ENCODE measurements at places on chromosomes 5 and 9. TPM values are rescaled to one million over a fixed set of nuclear protein-coding genes. Genes with fewer than 3 reads are reported as not detected.

Gene C5orf46
- not detected for total RNA-seq

DNA sequence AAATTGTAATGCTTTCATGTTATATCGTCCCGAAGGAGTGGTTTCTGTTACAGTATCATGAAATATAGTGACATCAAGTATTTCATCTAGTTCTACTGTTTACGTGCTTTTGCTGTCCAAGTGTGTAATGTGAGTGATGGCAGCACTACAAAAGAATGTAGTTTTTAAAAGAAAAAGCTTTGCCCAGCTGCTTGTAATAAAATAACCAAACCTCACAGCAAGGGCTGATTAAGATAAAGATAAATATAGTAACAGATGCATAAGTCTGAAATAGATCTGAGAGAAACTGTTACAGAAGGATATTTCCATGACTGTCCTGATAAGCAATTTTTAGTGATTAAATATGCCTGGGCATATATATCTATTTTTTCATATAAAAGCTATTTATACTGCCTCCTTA, 106.4 kb downstream of the AUH start:
- DNase-seq = no peak
- H3K4me3 ChIP-seq = no peak overlapping the region
- no peaks in the 10 kb centered on the region for H3K27me3 ChIP-seq
- no peaks in the 10 kb centered on the region for H3K36me3 ChIP-seq
- H3K4me1 ChIP-seq = no peaks in the 10 kb centered on the region

Gene KCNIP1
- 0.96 TPM for total RNA-seq

- H3K27me3 ChIP-seq = peaks cover 17% of the 10 kb centered on the region
- H3K4me1 ChIP-seq = no peaks in the 10 kb centered on the region
- H3K27ac ChIP-seq = no peak overlapping the region
- no peak overlapping the region for H3K4me3 ChIP-seq
Measured at GRCh38 chr9:99326112-99326916, 104.2 kb downstream of the SEC61B start.

Measured in neural crest cell (in vitro differentiated cells).